ENCODE measurements at places on chromosomes 2 and 18.

DNA sequence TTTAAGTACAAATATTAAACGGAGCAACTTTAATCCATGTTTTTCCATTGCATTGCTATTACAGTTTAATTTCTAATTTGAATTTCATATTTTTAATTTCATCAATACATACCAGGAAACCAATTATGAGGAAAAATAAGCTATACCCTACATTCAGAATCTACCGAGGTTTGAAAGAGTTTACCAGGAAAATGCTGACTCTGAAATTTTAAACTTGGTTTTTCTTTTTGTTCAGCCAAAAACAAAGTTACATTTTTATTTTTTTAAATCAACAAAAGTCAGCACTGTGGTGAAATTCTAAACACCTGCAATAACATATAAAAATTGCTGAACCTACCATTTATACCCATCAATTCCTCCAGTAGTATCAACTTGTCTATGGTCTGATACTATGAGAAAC is 53.7 kb downstream of the GFPT1 start:
- DNase-seq = no peak

DNA sequence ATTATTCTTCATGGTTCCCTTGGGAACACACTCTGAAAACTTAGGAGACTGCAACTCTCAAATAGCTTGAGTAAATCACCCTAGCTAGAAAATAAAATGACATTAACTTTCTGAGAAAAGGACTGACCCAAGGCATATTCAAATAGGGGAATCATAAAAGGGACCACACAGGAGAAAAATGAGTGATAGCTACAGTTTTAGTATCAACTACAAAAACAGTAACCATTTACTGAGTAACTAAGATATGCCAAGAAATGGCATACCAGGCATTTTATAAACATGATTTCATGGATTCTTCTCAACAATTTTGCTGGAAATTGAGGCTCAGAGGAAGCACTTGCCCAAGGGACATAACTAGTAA is 84.5 kb downstream of the AFF3 start:
- no peak for DNase-seq

- no peak for DNase-seq
Observed at GRCh38 chr2:207787017-207787416, 17.3 kb upstream of the FZD5 start.

- no peak for DNase-seq
Observed at GRCh38 chr18:2102022-2102421, 469.3 kb downstream of the METTL4 start.

DNA sequence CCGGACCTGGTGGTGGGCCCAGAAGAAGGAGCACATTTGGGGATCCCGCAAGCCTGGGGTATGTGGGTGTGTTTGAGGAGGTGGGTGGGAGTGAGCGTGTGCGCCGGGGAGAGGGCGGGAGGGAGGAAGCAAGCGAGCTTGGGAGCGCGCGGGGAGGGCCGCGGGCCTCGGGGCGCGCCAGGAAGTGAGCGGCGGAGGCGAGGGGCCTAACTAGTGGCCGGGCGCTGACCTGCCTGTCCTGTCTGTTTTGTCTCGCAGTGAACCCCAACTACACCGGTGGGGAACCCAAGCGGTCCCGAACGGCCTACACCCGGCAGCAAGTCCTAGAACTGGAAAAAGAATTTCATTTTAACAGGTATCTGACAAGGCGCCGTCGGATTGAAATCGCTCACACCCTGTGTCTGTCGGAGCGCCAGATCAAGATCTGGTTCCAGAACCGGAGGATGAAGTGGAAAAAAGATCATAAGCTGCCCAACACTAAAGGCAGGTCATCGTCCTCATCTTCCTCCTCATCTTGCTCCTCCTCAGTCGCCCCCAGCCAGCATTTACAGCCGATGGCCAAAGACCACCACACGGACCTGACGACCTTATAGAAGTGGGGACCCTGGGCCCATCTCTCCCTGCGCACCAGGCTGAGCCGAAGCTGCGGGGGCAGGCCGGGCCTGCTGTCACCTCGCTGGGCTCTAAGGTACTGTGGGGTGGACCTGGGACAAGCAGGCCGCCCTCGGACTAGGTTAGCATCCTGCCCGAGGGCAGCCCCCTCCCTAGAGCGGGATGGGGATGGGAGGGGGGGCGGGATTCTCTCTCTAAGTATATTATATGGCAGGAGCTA is 1.2 kb downstream of the HOXD4 start:
- no peak for DNase-seq

- no peak for DNase-seq
Observed at GRCh38 chr18:57029761-57030160, 117.1 kb upstream of the BOD1L2 start.

GRCh38 chr18:5984245-5984644 is 88.9 kb upstream of the TMEM200C start:
- no peak for DNase-seq

DNA sequence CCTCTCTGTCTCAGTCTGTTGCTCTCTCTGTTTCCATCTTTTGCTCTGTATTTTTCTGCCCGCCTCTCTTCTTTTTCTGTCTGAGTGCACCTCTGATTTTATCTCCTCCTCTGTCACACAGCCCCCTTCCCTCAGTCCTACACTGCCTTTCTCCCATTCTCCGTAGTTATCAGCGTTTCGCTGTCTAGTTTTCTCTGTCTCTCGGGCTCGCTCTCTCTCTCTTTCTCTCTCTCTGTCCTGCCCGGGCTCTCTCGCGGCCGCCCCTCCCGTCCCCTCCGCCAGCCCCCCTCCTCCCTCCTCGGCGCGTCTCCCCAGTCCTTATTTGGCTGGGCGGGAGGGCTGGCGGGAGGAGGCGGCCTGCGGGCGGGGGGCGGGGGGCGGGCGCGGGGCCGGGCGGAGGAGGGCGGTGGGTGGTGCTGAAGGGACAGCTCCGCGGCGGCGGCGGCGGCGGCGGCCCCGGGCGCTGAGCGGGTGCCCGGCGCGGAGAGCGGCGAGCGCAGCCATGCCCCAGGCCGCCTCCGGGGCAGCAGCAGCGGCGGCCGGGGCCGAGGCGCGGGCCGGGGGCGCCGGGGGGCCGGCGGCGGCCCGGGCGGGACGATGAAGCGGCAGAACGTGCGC is at the start of gene KCNK3:
Gene KCNK3, plus strand, starts transcription at position 444 of the 618 bp plus-strand sequence. Its CDS starts 154 bp downstream, at position 598.
- no peak for DNase-seq

DNA sequence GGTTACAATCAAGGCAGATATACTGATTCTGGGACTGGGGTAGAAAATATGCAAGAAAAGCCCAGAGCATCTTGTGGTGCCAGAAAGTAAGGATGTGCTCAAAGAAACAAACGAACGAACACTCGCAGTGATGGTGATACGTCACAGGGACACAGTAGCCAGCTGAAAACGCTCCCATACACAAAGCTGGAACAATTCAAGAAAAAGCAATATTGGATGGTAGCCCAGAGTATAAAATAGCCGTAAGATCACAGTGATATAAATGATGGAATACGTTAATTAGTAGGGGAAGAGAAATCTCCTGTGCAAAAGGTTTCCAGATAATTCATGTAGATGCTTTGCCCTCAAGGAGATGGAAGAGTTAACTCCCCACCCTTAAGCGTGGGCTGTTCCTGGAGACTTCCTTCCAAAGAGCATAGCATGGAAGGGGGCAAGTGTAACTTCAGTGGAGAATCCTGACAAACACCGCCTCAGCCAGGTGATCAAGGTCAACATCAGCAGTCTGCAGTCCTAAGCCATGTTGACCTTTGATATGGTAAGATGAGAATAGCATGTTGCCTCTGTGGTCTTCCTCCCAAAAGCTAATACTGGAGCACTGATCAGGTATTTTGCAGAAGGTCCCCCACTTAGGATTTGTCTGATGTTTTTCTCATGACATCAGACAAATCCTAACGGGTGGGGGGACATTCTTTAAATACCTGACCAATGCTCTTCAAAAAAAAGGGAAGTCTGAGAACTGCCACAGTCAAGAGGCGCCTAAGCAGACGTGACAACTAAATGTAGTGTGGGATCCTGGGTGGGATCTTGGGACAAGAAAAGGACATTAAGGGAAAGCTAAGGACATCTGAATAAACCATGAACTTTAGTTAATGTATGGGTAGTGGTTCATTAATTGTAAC is 99.0 kb downstream of the NCK2 start:
- no peak for DNase-seq

- no peak for DNase-seq
Observed at GRCh38 chr2:38462121-38462661, 85.1 kb upstream of the ATL2 start.

- DNase-seq = no peak
Observed at GRCh38 chr18:25181993-25182392, 170.0 kb downstream of the ZNF521 start.

GRCh38 chr18:38402509-38402908 is 836.9 kb upstream of the CELF4 start:
- DNase-seq = no peak

- no peak for DNase-seq
Observed at GRCh38 chr2:32810909-32811495, 135.8 kb upstream of the LTBP1 start.

- DNase-seq = no peak
Observed at GRCh38 chr2:46451131-46451711, 28.1 kb upstream of the TMEM247 start.

DNA sequence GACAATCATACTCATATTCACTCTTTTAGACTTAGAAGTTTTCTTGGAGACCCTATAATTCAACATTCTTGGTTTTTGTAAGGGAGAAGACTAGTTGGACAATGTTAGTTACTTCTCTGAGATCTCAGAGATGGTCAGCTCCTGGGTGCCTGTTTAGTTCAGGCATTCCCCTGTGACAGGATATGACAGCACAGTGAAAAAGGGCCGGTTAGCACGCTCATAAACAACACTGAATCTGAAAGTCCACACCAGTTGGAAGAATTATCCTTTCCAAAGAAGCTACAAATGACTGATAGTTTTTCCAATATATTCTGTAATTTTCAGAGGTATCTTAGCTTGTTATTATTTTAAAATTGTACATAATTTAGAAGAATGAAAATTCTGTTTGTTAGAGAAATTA is 75.7 kb downstream of the ADAM23 start:
- no peak for DNase-seq

GRCh38 chr2:74702001-74702715 is 48.1 kb downstream of the SEMA4F start:
- DNase-seq = no peak

DNA sequence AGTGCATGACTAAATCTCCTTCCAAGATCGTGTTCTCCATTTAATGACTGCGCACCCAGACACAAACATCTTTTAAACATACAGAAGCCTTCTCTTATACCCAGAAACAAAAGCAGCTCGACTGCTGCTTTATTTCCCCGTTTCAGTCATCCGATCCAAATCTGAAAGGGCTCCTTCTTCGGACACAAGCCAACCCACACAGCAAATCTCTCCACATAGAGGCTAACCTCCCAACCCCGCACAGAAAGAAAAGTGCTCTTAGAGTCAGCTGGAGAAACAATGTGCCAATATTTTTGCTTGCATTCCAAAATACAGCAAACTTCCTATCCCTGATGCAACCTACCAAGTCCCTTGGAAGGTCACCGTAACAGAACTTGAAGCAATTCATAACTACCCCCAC is 29.1 kb downstream of the GAREM1 start:
- DNase-seq = no peak

DNA sequence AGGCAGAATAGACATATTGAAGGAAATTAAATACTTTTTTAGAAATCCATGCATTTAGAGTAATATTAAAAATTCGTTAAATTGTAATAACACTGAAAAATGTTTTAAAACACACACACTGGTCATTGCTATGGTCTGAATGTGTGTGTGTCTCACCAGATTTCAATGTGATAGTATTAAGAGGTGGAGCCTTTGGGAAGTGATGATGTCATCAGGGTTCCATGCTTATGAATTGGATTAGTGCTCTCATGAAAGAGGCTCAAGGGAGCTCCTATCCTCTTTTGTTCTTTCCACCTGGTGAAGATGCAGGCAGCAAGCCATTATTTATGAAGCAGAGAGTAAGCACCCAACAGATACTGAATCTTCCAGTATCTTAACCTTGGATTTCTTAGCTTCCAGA is 441.8 kb downstream of the CDH2 start:
- DNase-seq = no peak

Measured in GM12892 (cell line).